Spleen (tissue), 13 donors: ENCODE measurements at places on chromosomes 1 and 21. TPM values are rescaled to one million over a fixed set of nuclear protein-coding genes. Genes with fewer than 3 reads are reported as not detected.

- DNase-seq: no peak
- no peak overlapping the region for H3K4me3 ChIP-seq
- no peak overlapping the region for H3K27ac ChIP-seq
Observed at GRCh38 chr1:48341221-48341620, 118.7 kb downstream of the SLC5A9 start.

GRCh38 chr21:15054089-15054488 lies 10.7 kb downstream of the NRIP1 start:
- H3K4me3 ChIP-seq: no peak overlapping the region
- no peaks in the 10 kb centered on the region for H3K27me3 ChIP-seq
- H3K27ac ChIP-seq: no peak overlapping the region
- H3K4me1 ChIP-seq: peaks cover 100% of the 10 kb centered on the region
- no peaks in the 10 kb centered on the region for H3K36me3 ChIP-seq

- H3K27me3 ChIP-seq: no peaks in the 10 kb centered on the region
- H3K4me1 ChIP-seq: no peaks in the 10 kb centered on the region
- no peak overlapping the region for H3K27ac ChIP-seq
- DNase-seq: no peak
- no peak overlapping the region for H3K4me3 ChIP-seq
Observed at GRCh38 chr1:112762541-112763500, 47.7 kb upstream of the PPM1J start.

GRCh38 chr21:38994042-38994441 lies 188.3 kb downstream of the ETS2 start:
- no peak for DNase-seq
- H3K36me3 ChIP-seq: no peaks in the 10 kb centered on the region
- H3K4me3 ChIP-seq: no peak overlapping the region
- peaks cover 28% of the 10 kb centered on the region for H3K4me1 ChIP-seq
- H3K27ac ChIP-seq: peak overlapping the region; percentile 84

DNA sequence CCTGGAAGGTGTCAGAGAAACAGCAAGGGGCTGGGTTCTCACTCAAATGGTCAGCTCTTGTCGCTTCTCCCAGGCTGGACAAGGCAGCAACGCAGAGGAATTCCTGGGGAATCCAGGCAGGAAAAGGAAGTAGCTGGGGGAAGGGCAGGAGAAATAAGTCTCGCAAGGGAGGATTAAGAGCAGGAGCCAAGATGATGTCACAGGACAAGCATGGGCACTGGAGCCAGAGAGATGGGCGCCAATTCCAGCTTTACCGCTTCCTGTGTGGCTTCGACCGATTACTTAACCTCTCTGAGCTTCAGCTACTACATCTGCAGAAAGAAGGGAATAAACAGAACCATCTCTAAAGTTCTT lies 70.5 kb downstream of the SSBP3 start:
- H3K4me3 ChIP-seq: no peak overlapping the region
- no peak for DNase-seq
- peak overlapping the region; percentile 71 for H3K27ac ChIP-seq
- no peaks in the 10 kb centered on the region for H3K27me3 ChIP-seq
- no peaks in the 10 kb centered on the region for H3K36me3 ChIP-seq

DNA sequence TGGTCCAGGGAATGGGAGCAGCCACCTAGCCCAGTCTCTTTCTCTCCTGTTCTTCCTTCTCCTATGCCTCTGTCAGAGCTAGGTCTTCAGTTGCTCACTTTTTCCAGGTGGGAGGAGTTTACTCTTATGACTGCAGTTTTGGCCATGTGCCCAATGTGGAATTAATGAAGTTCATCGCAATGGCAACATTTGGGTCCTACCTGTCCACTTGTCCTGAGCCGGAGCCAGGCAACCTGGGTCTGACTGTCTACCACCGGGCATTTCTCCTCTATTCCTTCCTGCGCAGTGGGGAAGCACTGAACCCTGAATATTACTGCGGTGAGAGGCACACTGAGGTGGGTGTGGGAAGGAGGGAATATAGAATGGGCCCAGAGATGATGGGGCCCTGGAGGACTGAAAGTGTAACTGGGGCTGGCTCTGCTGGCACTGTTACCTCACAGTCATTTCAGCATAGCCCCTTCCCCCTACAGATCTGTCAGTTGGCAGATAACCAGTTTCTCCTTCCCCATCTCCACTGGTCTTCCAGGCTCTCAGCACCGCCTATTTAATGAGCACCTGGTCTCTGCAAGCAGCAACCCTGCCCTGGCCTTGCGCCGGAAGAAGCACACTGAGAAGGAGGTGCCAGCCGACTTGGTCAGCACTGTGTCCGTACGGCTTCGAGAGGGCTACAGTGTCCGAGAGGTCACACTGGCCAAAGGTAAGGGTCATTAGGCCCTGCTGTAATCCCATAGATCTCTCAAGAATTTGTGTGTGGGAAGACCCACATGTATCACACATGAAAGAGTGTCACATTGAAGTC lies 30.1 kb downstream of the SZT2 start:
- H3K4me3 ChIP-seq: no peak overlapping the region
- H3K27me3 ChIP-seq: no peaks in the 10 kb centered on the region
- DNase-seq: no peak
- H3K27ac ChIP-seq: no peak overlapping the region

- no peaks in the 10 kb centered on the region for H3K4me1 ChIP-seq
- DNase-seq: no peak
- no peaks in the 10 kb centered on the region for H3K27me3 ChIP-seq
- H3K4me3 ChIP-seq: no peak overlapping the region
Observed at GRCh38 chr1:46790446-46791101, 8.3 kb upstream of the CYP4B1 start.

- H3K27ac ChIP-seq: no peak overlapping the region
- peaks cover 11% of the 10 kb centered on the region for H3K4me1 ChIP-seq
- H3K27me3 ChIP-seq: no peaks in the 10 kb centered on the region
- peaks cover 39% of the 10 kb centered on the region for H3K36me3 ChIP-seq
- DNase-seq: no peak
Observed at GRCh38 chr1:182889997-182890396, 50.9 kb downstream of the DHX9 start.

GRCh38 chr1:110174961-110175360 lies 24.7 kb downstream of the SLC6A17 start:
- H3K36me3 ChIP-seq: no peaks in the 10 kb centered on the region
- H3K4me1 ChIP-seq: no peaks in the 10 kb centered on the region
- DNase-seq: no peak
- H3K4me3 ChIP-seq: no peak overlapping the region

DNA sequence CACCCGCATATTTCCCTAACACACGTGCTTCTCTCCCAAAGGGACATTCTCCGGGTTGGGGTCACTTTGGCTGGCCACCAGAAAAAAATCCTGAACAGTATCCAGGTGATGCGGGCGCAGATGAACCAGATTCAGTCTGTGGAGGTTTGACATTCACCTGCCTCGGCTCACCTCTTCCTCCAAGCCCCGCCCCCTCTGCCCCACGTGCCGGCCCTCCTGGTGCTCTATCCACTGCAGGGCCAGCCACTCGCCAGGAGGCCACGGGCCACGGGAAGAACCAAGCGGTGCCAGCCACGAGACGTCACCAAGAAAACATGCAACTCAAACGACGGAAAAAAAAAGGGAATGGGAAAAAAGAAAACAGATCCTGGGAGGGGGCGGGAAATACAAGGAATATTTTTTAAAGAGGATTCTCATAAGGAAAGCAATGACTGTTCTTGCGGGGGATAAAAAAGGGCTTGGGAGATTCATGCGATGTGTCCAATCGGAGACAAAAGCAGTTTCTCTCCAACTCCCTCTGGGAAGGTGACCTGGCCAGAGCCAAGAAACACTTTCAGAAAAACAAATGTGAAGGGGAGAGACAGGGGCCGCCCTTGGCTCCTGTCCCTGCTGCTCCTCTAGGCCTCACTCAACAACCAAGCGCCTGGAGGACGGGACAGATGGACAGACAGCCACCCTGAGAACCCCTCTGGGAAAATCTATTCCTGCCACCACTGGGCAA lies 59.1 kb downstream of the LACTBL1 start:
- no peak for DNase-seq
- H3K27ac ChIP-seq: no peak overlapping the region
- H3K36me3 ChIP-seq: no peaks in the 10 kb centered on the region
- no peak overlapping the region for H3K4me3 ChIP-seq
- H3K27me3 ChIP-seq: peaks cover 20% of the 10 kb centered on the region
- H3K4me1 ChIP-seq: peaks cover 16% of the 10 kb centered on the region

GRCh38 chr1:45014321-45015028 lies 2.4 kb downstream of the UROD start:
- no peaks in the 10 kb centered on the region for H3K27me3 ChIP-seq
- peaks cover 27% of the 10 kb centered on the region for H3K4me1 ChIP-seq
- DNase-seq: peak; percentile 88
- H3K36me3 ChIP-seq: peaks cover 30% of the 10 kb centered on the region
- H3K4me3 ChIP-seq: no peak overlapping the region
- H3K27ac ChIP-seq: no peak overlapping the region

GRCh38 chr1:16091296-16091695 lies 17.8 kb upstream of the FAM131C start:
- peaks cover 4% of the 10 kb centered on the region for H3K4me1 ChIP-seq
- no peak for DNase-seq
- H3K27ac ChIP-seq: no peak overlapping the region
- H3K4me3 ChIP-seq: no peak overlapping the region

GRCh38 chr1:175089136-175089718 lies 21.6 kb downstream of the TNN start:
- no peak overlapping the region for H3K4me3 ChIP-seq
- no peaks in the 10 kb centered on the region for H3K27me3 ChIP-seq
- H3K36me3 ChIP-seq: no peaks in the 10 kb centered on the region
- no peak overlapping the region for H3K27ac ChIP-seq

DNA sequence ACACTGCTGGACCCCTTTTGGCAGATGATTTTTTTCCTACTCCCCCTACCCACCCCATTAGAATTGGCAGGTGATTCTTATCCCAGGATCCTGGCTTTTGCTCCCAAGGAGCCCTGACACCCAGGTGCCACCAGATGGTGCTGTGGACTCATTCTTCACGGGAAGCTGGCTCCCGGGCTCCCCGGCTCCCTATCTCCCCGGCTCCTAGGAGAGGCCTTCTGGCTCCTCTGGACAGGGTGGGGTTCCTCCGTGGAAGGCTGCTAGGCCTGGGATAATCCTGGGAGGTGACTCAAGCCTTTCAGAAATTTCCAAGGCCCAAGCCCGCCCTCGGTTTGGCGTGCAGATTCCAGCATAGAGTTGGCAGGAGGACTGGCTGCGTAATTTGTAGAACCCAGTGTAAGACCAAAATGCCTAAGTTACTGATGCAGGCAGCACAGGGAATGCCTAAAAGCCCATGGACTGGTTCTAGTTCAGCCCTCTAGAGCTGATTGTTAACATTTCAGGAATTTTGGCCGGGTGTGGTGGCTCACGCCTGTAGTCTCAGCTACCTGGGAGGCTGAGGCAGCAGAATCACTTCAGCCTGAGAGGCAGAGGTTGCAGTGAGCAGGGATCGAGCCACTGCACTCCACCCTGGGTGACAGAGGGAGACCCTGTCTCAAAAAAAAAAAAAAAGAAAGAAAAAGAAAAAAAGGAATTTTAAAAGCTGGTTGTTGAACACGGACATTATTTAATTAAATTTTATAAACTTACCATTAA lies 6.8 kb upstream of the BSDC1 start:
- H3K36me3 ChIP-seq: no peaks in the 10 kb centered on the region
- peak overlapping the region; percentile 47 for H3K27ac ChIP-seq
- H3K4me3 ChIP-seq: no peak overlapping the region
- peak; percentile 89 for DNase-seq

DNA sequence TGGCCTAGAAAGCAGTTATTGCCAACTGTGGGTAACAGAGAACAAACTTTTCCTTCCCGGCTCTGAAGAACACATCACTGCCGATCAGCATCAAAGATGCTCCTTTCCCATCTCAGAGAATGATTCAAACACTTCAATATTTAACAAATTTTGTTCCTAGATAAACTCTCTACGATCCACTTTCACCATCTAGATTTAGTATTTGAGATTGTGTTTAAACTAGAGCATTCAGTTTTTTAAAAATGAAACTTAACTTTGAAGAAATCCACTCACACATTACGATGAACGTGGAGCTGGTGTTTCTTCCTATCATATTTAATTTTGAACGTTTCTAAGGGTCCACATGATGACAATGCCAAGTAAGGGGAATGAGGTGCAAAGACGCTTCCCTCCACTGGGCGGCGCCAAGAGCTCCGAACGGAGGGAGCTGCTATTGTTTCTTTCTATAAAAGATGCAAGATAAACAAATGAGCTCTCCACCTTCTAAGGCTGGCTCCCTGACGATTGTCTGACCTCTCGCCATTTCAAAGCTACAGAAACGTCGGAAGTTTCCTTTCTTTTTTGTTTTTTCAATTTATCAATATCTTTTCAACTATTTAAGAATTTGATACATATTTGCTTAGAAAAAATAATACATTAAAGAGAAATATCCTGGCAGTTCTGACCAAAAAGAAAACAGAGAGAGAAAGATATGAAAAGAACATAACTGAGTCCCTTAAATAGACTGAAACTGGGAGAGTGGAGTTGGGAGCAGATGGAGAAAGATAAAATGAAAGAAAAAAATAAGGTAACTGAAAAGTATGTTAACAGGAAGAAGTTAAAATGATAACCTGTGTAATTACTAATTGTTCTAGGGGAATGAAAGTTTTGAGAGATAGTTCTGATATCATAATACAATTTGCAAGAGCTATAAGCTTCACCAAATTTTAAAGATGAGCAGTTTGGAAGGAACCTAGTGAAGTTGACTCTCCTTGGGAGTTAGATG lies 4.4 kb upstream of the BARHL2 start:
- H3K27ac ChIP-seq: no peak overlapping the region
- no peak overlapping the region for H3K4me3 ChIP-seq
- peak; percentile 84 for DNase-seq
- H3K27me3 ChIP-seq: peaks cover 97% of the 10 kb centered on the region
- H3K36me3 ChIP-seq: no peaks in the 10 kb centered on the region
- H3K4me1 ChIP-seq: peaks cover 50% of the 10 kb centered on the region

- H3K4me1 ChIP-seq: peaks cover 41% of the 10 kb centered on the region
- DNase-seq: no peak
- H3K27me3 ChIP-seq: no peaks in the 10 kb centered on the region
- no peak overlapping the region for H3K4me3 ChIP-seq
Observed at GRCh38 chr1:236864996-236865817, 70.1 kb downstream of the MTR start.

- no peaks in the 10 kb centered on the region for H3K27me3 ChIP-seq
- H3K36me3 ChIP-seq: peaks cover 3% of the 10 kb centered on the region
- H3K27ac ChIP-seq: no peak overlapping the region
- H3K4me1 ChIP-seq: no peaks in the 10 kb centered on the region
- no peak for DNase-seq
- no peak overlapping the region for H3K4me3 ChIP-seq
Observed at GRCh38 chr21:46156378-46156645, 933 bp upstream of the FTCD start.

GRCh38 chr1:44941424-44942324 lies 44.7 kb downstream of the EIF2B3 start:
- H3K36me3 ChIP-seq: peaks cover 2% of the 10 kb centered on the region
- no peaks in the 10 kb centered on the region for H3K27me3 ChIP-seq
- H3K4me3 ChIP-seq: no peak overlapping the region
- DNase-seq: no peak

PPP1R8 gene
- total RNA-seq: 27.4 TPM

NHLH1 gene
- total RNA-seq: 0.56 TPM

OXCT2 gene
- total RNA-seq: 3.8 TPM

EPHA10 gene
- total RNA-seq: not detected

SYCP1 gene
- not detected for total RNA-seq

LMO4 gene
- total RNA-seq: 46.9 TPM

SPRR2F gene
- total RNA-seq: not detected

CLDN8 gene
- total RNA-seq: not detected

LHX8 gene
- not detected for total RNA-seq
